ENCODE measurements at places on chromosomes 5 and 9.
A peak's percentile ranks its signal among the peaks of the same experiment; 100 is the strongest.

- DNase-seq: no peak
Observed at GRCh38 chr5:159453209-159453608, 122.9 kb upstream of the IL12B start.

GRCh38 chr9:13107008-13107407 is 172.5 kb downstream of the MPDZ start:
- DNase-seq: no peak

GRCh38 chr9:14769230-14769571 is 46.7 kb upstream of the CER1 start:
- DNase-seq: no peak

GRCh38 chr9:23830929-23831730 is 5.1 kb upstream of the ELAVL2 start:
- DNase-seq: no peak

DNA sequence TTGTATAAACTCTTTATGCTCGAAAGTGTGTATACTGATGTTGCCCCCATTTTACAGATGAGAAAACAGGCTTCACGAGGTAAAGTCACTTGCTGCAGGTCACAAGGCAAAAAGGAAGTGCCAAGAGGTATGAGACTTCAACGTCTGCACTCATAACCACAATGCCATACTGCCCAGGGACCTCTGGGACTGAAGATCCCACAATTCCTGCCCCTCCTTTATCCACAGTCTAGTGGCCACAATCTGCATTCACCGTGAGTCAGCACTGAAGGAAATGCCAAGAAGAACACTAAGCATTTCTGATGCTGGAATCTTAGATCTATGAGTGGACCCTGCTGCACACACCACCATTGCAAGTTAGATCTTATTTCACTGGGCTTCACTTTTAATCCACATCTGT is 37.3 kb downstream of the MED27 start:
- no peak for DNase-seq

DNA sequence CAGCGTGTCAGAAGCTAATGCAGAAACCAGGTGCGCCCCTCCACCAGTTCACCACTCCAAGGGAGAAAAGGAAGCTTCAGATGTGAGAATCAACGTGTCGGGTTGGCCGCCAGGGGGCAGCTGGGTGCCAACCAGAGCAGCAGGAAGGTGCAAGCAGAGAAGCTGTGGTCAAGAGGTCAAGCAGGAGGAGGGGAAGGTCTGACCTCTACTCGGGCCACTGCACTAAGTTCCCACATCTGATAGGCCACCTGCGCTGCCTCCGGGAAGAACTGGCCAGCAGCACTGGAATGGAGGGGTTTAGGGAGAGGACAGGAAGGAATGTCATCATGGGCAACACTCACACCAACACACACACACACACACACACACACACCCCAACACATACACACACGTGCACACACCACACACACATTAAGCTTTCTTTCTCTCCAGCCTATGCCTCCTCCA is 31.4 kb downstream of the ANXA6 start:
- peak; percentile 46 for DNase-seq

GRCh38 chr9:125821078-125821477 is 73.9 kb downstream of the PBX3 start:
- no peak for DNase-seq

DNA sequence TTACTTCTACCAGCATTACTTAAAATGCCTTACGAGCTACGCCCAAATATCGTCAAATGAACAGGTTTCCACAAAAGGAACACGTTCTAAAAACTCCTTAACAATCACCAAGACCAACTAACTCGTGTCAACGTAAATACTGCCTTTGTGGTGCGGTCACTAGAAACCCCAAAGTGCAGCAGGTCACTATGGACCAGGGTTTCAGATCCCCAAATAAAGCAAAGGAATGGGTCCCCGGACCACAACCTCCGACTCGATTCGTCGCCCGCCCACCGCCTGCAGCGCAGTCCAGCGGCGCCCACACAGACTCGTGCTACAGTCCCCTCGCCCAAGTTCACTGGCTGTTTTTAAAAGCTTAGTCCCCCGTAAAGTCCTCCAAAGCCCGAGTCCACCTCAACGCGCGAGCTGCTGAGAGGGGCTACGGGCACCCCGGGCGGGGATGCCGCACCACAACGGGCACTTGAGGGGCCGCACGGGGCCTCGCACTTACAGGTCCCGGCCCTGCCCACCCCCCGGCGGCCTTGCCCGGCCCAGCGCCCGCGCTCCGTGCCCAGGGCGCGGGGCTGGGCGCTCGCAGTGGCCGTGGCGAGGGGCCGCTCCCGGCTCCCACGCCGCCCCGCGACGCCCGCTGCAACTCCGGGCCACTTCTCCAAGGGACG is 1.1 kb downstream of the NFIB start:
- DNase-seq: no peak

GRCh38 chr5:14265570-14265969 is 122.4 kb downstream of the TRIO start:
- DNase-seq: no peak
